ENCODE measurements at places on chromosomes 4 and X.

GRCh38 chr4:184907216-184907615 is 81.4 kb upstream of the ACSL1 start:
- no peak for DNase-seq

DNA sequence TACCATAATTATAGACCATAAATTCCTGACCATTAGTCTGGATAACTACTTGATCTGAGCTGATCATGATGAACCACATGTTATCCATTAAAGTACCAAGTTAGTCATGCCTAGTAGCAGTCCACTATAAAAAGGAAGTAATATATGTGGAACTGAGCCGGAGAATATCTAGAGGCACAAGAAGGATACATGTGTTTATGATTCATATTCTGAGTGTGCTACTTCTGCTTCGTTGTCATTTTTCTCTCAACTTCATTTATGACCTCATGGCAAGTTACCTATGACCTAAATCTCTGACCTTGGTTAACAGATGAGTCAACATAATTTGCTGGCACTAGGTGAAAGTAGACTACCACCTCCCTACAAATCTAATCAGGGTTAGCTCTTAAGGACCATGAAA is 56.5 kb upstream of the ANKRD17 start:
- no peak for DNase-seq

DNA sequence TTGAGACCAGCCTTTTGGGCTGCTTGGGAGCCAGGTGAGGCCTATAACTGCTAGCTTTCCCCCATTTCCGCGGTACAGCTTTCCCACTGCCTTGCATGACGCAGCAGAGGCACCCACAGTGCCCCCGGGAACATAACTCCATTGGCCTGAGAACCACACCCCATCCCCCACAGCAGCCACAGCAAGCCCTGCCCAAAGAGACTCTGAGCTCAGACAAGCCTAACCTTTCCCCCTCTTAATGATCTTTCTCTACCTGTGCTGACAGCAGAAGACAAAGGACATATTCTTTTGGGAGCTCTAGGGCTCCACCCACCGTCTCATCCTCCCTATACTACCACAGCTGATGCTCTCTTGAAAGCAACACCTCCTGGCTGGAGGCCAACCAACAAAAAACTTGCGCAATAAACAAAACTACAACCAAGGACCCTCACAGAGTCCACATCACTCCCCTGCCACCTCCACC is 114.8 kb downstream of the FANCB start:
- no peak for DNase-seq

DNA sequence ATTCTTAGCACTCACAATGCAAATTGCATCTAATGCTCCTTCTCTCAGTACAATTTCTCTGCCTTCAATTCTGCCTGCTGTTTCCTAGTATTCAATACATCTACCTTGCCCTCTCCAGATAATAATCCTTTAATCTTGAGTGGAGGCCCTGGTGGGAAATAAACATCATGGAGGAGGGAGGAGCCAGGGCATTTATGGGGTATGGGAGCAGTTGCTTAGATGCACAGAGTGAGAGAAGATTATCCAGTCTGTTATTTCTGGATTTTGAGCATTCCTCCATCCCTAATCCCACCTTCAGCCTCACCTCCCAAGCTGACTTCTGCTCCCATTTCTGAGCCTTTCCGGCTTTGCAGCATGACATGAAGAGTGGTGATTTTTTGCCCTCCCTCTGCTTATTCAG is 127.9 kb upstream of the PPP3CA start:
- DNase-seq = no peak

GRCh38 chr4:109164011-109164410 is 138.4 kb downstream of the COL25A1 start:
- DNase-seq = no peak

DNA sequence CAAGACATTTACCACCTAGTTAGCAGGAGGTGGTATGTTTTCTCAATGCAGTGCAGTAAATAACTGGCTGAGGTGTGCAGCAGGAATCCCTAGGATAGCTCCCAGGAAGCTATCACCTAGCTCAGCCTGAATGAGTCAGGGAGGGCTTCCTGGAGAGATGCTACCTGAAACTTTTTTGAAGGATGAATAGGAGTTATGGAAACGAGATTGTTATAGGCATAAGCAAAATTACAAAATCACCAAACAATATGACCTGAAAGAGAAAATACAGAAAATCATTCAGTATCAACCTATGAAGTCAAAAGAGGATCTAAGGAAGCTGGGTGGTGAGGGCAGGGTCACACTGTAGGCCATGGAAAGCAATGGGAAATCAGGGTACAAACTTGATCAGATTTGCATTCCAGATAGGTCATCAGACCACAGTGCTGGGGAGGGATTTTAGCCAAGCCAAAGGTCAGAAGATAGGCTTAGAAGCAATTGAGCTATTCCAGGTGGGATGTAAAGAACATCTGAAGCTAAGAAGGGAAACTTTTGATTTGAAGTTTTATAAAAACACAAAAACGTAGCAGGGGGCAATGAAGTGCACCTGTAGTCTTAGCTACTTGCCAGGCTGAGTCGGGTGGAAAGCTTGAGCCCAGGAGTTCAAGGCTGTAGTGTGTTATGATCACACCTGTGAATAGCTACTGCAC is 11.3 kb downstream of the AREG start:
- no peak for DNase-seq

- no peak for DNase-seq
Observed at GRCh38 chr4:151940291-151940690, 179.5 kb upstream of the GATB start.

GRCh38 chr4:38091636-38092035 is 131.4 kb downstream of the PTTG2 start:
- no peak for DNase-seq

DNA sequence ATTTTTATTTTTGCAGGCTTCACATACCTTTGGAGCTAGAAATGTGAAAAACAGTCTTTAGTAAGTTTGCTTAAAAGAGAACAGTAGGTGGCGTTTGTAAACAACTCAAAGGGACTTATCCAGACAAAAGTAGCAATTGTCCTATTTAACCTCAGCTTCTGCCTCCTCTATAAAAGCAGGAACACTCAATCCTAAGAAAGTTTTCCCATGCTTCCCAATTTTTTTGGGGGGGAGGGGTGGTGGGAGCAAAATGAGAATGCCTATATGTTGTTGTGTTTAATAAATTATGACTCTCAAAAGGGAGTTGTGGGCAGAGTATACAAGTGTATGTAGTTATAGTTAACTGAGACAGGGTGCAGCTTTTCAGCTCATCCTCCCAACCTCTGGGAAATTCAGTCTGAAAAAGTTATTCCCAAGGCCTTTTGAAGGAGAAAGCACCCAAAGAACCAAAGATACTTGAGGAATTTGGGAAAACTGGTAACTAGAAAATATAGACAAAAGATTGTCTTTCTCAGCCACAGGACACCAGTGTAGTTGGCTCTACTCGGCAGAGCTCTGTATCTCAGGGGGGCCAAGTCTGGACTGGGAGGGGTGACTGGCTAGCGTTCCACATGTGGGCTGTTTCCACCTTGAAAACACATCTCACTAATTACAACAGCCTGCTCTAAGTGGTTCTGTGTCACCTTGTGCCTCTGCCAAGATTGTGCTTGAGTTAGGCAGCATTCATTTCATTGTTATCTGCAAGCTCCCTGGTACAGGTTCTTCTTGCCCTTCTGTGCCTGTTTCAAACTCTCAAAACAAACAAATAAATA is 2.8 kb downstream of the SFRP2 start:
- DNase-seq = no peak

DNA sequence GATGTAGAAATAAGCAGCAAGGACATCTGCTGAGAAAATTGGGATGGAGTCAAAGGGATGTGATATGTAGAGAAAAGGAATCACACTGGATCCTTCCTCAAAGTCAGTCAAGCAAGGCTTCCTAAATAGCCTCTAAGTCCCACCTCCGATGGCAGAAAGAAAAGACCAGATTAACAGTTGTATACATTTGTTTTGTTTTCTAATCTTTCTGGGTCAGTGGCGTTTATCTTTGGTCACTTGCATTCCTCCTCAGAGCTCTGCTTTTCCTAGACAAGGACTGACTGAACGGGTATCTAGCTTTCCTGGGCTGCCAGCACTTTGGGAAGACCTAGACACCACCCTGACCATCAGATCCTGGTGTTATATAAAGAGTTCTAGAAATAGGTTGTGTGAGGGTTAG is 23.2 kb downstream of the PACRGL start:
- no peak for DNase-seq

DNA sequence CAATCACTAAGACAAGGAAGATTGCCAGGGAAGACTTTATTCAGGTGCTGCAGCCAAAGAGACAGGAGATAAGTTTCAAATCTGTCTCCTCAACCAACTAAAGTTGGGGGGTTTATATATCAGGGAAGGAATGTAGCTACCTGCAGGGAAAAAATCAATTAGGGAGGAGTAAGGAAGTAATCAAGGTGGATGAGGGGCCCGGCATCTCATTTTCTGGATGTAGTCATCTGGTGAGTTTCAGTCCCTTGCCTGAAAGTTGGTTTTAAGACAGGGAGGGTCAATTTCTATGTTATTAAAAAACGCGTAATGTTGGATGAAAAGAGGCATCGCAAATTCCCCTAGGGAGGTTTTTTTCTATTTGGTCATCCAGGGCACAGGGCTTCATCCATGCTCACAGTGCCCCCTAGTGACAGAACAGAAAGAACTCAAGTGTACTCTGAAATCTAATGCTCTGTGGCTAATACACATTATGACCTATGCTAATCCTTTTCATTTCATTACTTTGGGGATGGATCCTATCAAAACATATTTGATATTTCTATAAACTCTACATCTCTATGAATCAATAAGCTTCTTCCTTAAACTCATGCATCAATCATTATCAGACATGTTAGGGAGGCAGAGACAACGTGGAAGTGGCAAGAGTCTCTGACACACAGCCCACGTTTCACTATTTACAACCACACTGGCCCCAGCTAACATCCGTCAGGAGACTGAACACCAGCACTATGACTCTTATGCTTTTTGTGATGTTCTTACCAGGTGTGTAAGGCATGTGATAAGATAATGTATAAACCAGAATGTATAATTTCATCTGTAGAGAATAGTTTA is 1577.0 kb upstream of the TENM3 start:
- DNase-seq = no peak

DNA sequence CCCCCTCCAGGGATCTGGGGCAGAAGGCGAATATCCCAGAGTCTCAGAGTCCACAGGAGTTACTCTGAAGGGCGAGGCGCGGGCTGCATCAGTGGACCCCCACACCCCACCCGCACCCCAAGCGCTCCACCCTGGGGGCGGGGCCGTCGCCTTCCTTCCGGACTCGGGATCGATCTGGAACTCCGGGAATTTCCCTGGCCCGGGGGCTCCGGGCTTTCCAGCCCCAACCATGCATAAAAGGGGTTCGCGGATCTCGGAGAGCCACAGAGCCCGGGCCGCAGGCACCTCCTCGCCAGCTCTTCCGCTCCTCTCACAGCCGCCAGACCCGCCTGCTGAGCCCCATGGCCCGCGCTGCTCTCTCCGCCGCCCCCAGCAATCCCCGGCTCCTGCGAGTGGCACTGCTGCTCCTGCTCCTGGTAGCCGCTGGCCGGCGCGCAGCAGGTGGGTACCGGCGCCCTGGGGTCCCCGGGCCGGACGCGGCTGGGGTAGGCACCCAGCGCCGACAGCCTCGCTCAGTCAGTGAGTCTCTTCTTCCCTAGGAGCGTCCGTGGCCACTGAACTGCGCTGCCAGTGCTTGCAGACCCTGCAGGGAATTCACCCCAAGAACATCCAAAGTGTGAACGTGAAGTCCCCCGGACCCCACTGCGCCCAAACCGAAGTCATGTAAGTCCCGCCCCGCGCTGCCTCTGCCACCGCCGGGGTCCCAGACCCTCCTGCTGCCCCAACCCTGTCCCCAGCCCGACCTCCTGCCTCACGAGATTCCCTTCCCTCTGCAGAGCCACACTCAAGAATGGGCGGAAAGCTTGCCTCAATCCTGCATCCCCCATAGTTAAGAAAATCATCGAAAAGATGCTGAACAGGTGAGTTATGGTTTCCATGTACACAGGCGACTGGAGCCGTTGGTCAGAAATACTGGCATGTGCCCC is at the start of gene CXCL1:
Gene CXCL1 (plus strand): TSS at position 264 of the 926 bp plus-strand sequence. CDS start 78 bp downstream, at position 342.
- DNase-seq = no peak

DNA sequence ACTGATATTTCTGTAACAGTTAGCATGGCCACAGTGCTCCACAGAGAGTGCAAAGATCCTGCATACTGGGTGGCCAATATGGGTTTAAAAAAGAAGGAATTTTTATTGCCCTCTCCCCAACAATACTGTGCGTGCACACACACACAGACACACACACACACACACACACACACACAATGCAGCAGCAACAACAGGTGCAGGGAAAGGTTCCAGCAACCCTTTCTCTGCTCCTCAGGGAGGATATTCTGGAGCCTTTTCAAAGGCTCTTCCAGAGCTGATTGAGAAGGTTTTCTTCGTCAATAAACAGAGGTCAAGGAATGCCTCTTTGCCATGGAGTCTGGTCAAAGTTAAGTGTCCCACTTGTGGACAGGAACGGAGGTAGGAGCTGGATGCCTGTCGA is 84.8 kb upstream of the ZFP42 start:
- DNase-seq = no peak

GRCh38 chr4:61628282-61628681 is 428.2 kb downstream of the ADGRL3 start:
- no peak for DNase-seq

GRCh38 chr4:98542011-98542410 is 116.4 kb downstream of the TSPAN5 start:
- DNase-seq = no peak

DNA sequence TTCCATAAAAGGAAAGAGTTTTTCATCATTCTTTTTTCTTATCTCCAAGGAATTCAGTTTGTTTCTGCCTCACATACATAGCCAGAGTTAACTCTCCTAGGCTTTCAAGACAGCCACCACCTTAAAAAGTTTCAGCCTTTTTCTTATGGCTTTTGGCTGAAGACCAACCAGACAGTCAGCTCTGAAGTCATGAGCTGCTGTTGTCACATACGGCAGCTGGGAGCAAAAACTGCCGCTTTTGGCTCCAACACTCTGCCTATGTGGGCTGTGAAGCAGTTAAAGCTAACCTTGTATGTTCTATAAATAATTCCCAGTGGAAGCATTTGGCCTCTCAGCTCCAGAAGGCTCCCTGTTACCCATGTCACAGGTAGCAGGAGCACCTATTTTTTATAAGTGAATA is 104.1 kb downstream of the KLHL4 start:
- no peak for DNase-seq

DNA sequence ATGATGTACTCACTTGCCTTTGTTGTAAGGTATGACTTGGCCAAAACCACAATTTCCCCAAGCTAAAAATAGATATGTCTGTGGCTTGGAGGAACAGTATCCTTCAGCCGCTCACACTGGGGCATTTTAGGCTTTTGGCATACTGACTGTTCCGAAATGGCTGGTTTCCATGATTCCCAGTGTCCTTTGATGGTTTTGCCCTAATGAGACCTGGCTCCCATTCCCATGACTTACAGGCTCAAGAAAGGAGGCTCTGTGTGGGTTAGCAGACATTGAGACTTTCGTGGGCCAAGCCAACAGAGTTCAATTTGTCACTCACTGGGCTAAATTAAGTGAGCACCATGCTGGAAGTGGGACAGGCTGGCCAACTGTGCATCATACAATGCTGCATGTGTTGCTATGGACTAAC is 150.6 kb downstream of the CEP135 start:
- DNase-seq = no peak

- DNase-seq = no peak
Observed at GRCh38 chrX:69065451-69065850, 99.8 kb downstream of the PJA1 start.

Measured in stimulated activated CD8-positive, alpha-beta memory T cell treated with anti-CD3 and anti-CD28 coated beads, Interleukin-15, amount 100 ng/mL, for 4 hours (primary cell).